Pulmonary artery endothelial cell (primary cell): ENCODE measurements at places on chromosomes 5 and 9.

- no peak for DNase-seq
Measured at GRCh38 chr5:174698156-174698555, 26.2 kb upstream of the MSX2 start.

DNA sequence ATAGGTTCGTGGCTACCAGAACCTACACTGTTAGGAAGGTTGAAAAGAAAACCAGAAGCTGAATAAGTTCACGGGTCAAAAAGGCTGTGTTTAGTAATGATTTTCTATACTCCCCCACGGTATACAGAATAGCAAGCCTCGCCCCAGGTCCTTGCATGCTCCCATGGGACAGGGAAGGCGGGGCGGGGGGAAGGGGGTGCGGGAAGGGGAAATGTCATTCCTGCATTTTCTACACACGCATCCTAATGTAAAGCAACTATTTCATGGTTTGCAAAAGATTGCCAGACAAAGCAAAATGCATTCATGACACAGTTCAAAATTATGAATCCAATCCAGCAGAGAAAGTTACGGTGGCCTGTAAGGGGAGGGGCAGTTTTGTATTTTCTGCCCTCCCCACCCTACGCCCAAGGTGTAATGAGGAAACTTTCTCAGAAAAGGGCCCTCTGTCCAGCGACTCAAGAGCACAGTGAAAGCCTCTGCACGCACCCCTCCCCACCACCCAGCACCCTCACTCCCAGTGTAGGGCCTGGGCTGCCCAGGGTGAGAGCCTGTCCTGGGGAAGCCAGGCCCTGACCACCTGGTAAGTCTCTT is 105.2 kb downstream of the ROR2 start:
- DNase-seq, result no peak

GRCh38 chr5:455806-456205 is 12.8 kb downstream of the EXOC3 start:
- no peak for DNase-seq

GRCh38 chr5:33563983-33564908 is 123.5 kb downstream of the TARS1 start:
- DNase-seq, result no peak

DNA sequence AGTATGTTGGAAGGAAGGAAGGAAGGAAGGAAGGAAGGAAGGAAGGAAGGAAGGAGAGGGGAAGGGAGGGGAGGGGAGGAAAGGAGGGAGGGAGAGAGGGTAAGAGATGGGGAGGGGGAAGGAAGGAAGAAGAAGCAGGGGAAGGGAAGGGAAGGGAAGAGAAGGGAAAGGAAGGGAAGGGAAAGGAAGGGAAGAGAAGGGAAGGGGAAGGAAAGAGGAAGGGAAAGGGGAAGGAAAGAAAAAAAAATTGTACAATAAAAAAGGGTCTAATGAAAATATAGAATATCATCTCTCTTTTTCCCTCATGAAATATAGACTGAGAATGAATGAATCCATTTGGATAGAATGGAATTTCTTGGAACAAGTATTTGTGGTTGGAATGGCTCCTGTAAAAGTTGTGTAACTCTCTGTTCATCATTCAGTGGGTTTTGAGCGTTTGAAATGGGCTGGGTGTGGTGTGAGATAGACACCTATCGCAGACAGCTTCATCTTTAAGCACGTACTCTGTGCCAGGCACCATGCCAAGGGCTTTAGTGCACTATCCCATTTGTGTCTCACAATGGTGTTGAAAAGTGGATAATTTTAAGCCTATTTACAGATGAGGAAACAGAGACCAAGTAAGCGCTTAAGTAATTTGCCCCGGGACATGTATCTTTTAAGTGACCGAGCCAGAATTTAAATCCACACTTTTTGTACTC is 11.6 kb upstream of the PAPPA start:
- DNase-seq, result no peak

DNA sequence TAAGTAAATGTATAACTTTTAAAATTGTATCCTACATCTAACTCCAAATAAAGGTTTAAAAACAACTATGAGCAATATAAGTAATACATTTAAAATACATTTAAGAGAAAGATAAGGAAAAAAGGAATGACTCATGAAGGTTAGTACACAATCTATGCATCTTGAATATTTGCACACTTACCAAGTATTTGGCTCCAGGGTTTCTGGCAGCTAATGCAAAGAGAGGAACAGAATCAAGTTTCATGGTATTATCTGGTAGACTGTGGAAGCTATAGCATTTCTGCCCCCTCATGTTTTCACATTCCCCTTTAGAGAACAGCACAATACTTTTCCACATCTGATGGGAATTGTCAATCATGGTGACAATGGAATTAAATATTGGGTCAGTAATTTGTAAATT is 132.1 kb downstream of the COX7C start:
- DNase-seq, result no peak

DNA sequence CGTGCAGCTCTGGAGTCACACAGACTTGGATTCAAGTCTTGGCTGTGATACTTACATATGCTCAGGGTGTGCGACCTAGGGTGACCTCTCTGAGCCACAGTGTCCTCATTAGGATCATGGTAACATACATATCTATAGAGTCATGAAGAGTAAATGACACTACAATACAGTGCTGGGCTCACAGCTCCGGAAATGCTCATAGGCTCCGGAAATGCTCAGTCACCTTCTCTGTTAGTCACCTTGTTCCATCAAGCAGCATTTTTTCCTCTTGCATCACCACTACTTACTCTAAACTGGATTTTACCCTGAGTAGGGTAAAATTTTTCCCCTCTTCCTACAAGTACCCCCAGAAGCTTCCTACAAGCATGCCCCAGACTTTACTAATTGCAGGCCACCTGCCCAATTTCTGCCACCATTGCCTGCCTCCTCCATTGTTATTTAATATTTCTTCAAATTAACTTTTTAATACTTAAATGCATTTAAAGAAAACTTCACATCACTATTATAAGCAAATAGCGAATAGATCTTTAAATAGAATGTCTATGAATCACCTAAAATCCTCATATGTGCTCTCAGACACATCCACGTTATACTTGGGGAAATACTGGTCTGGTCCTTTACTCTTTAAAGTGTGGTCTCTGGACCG is 147.6 kb upstream of the SPRY4 start:
- DNase-seq, result peak; percentile 68

- DNase-seq, result no peak
Measured at GRCh38 chr9:30722065-30722464, 1662.4 kb upstream of the ACO1 start.

DNA sequence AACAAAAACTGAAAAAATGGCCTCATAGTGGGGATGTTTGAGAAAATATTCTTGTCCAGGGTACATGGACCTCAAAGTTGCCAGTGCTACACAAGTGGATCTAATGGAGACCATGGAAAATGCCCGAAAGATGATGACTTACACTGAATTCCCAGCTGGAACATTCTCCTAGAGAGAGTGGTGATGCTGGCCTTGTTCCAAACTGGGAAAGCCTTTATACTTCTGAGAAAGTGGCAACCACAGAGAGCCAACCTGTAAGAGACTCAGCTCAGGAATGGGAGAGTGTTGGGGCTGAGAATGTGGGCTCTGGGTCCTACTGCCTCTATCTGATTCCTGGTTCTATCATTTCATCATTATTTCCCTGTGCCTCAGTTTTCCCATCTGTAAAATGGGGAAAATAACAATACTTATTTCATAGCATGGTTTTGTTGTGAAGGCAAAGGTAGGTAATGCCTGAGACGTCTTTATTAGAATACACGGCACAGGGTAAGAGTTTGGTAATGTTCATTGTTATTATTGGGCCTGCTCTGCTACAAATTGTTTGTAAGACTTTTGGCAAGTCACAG is 229.0 kb upstream of the PANK3 start:
- no peak for DNase-seq
